ENCODE measurements at places on chromosomes 6 and 20.

DNA sequence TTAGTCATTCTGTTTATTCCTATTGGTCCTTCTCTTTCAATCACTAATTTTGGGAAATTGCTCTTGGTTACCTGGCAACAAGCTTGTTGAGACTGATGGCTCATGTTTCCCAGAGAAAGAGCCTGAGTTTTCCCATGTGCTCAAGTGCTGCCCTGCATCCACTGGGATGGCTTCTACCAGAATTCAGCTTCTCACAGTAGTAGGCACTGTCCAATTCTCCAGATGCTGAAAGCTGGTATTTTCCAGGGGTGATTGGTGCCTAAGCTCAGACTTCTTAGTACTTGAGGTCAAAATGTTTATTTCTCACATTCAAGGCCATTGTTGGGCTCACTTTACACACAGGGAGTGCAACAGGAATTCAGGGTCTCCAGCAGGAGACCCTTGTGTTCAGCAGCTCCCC lies 29.1 kb upstream of the SLC2A12 start:
- no peak for DNase-seq

DNA sequence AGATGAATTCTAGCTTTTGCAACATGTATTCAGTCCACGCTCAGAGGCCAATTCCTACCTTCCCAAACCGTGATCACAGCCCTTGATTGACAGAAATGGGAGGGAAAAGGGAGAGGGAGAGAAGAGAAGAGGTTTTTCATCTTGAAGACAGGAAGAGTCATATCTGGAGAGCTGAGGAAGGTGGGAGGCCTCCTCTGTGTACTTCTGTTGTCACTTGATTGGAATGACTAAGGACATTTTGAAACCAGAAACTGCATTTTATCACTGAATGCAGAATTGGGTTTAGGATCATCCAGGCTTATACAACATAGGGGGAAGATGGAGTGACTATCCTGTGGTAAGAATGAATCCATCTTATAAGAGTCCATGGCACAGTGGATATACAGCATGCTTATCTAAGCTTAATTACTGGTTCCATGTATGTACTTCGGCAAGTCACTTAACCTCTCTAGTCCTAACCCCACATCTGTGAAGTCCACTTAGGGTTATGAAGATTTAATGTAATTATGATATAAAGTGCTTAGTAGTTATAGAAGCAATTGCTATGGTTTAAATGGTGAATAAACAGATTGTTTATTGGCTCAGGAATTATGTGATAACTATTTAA lies 144.0 kb downstream of the BCKDHB start:
- no peak for DNase-seq

GRCh38 chr20:37298190-37298939 lies 8.9 kb downstream of the MANBAL start:
- no peak for DNase-seq

DNA sequence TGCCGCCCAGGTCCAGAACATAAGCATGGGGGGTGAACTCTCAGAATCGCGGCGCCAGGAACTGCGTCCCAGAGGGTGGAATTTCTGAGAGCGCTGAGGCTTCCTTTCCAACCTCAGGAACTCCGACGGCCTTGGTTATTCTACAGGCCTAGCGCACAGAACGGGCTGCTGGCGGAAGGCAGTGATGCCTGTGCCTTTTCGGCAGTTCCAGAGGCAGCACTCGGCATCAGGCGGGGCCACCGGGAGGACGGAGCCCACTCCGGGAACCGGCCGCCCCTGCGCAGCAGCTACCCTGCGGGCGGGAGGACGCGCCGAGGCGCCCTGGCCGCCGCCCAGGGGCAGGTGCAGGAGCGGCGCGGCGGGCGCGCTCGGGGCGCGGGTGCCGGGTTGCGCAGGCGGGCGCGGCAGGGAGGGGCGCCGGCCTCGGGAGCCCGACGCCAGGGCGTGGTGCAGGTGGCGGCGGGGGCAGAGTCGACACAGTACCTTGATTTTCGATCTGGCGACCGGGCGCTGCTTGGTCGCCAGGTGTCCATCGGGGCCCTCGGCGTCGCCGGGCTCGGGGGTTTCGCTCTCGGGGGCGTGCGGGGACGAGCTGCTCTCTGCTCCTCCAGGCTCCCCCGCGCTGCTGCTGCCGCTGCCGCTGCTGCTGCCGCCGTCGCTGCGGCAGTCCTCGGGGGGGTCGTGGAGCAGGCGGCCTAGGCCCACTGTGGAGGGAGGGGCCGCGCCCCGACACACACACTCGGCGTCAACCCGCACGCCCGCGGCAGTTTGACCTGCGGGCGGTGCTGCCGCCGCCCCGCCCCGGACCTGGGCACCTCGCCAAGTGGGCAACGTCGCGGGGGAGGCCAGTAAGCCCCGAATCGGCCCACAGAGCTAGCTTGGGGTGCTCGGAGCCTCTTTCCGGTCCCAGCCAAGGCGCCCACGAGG lies 1.3 kb downstream of the OVOL2 start:
- DNase-seq: no peak

DNA sequence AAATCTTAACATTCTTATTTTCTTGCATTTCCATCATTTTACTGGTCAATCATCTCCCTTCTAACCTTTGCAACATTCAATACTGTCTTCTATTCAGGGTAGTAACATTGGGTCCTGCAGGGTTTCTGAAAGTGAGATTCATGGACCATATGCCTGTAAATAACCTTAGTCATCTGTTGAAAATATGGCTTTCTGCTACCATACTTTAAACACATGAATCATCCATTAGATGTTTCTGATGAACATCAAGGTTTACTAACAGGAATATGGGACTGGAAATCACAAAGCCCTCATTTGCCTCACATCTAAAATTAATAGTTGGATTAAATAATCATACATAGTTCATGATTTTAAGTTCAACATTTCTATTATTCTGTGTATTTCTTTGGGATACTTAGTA lies 475.9 kb upstream of the MARCKS start:
- no peak for DNase-seq
